ENCODE measurements at places on chromosomes 16 and 17.
A peak's percentile ranks its signal among the peaks of the same experiment; 100 is the strongest.

DNA sequence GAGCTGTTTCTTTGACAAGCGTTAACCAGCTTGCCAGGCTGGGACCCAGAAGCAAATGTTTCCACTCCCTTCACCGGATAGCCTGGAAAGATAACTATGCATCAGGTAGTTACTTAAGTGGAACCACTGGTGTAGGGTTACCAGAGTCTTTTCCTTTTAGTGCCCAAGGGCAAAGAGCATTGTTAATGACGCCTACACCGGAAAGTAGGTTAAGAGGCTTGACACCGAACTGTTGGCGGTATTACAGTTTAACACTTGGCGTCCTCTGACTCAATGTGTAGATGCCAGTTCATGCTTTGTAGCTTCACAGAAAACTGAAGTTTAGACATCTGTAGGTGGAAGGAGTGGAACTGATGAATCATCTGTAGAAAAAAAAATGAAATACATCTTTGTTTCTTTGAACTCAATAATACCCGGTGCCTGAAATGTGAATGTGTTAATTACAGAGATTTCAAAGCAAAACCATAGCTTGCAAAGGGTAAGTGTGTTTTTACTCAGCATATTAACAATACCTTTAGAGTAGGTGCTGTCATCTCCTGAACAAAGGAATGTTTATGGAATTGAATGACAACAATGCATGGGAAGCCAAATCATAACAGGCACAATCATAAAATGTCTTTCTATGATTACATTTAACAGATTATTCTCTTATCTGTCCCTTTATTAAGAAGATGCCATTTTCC lies 426.7 kb upstream of the SALL1 start:
- no peak for DNase-seq

GRCh38 chr17:73532421-73532901 lies 111.8 kb downstream of the SDK2 start:
- DNase-seq, result no peak

DNA sequence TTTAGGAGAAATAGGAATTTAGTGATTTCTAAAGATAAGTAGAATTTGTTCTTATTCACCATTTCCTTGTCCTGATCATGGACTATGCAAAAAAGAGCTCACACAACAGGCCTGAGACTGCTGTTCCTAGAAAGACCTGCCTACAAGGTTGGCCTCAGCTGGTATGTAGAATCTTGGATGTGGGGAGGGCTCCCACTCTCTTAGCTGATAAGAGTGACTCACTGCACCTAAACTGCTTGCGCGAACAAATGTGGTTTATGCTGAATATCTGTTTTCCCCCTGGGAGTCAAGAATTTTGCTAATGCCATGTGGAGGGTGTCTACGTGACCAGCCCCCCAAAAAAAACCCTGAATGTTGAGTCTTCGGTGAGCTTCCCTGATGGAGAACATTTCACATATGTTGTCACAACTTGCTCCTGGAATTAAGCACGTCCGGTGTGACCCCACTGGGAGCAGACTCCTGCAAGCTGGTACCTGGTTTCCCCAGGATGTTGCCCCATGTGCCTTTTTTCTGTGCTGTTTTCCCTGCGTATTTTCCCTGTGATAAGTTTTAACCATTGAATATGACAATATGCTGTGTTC lies 68.8 kb upstream of the HSBP1 start:
- DNase-seq, result no peak

- DNase-seq, result no peak
These were observed 1047.9 kb upstream of the RBFOX1 start for GRCh38 chr16:6284731-6285130.

DNA sequence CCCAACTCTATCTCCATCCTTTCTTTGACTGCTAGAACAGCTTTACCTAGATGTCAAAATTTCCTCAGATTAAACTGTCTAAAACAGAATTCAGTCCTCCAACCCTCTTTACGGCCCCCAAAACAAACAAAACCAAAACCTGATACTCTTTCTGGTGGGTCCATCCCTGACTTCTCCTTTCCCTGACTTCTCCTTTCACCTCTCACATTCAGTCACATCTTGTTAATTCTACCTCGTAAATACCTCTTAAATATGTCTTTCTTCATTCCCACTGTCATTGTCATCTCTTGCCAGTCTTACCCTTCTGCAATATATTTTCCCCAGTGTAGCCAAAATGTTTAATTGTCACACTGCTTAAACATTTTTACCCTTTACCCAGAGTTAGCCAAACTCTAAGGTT lies 4.6 kb downstream of the PPM1E start:
- no peak for DNase-seq

GRCh38 chr16:56279132-56279531 lies 87.8 kb downstream of the GNAO1 start:
- DNase-seq, result no peak

- DNase-seq, result peak; percentile 69
These were observed 5.2 kb downstream of the CISD3 start for GRCh38 chr17:38735161-38735997.

DNA sequence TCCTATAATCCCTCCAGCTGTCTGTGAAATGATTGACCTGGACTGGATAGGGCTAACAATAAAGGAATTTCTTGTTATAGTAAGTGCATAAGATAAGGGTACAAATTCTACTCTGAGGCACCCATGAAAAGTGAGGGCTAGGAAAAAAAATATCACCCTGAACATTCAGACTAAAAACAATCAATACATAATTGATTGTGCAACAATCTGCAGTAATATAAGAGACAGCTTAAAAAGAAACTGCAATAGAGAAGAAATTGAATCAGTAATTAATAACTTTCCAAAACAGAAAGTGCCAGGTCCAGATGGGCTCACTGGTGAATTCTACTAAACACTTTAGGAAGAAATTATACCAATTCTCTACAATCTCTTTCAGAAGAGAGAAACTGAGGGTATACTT lies 44.2 kb upstream of the CREBBP start:
- no peak for DNase-seq

GRCh38 chr17:78362671-78363070 lies 2.8 kb upstream of the SOCS3 start:
- DNase-seq, result no peak

DNA sequence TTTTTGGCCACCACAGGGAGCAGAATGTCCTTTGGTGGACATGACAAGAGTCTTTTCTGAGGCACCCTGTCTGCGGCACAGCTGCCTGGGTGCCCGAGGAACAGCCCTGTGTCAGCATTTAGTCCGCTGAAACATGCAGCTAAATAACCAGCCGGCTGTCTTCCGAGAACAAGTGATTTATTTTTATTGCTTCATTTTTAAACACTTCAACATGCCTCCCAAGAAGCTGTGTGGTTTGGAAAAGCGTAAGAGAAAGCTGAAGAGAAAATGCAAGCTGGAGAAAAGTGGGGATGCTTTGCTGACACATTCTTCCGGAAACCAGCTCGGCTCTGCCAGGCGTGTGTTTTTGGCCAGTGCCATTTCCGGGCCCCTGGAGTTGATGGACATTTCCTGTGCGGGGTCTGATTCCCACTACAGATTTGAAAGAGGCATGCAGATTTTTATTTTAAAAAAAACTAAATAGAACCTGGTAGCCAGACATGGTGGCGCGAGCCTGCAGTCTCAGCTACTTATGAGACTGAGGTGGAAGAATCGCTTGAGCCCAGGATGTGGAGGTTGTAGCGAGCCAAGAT lies 94.7 kb downstream of the SEC14L1 start:
- DNase-seq, result peak; percentile 42

DNA sequence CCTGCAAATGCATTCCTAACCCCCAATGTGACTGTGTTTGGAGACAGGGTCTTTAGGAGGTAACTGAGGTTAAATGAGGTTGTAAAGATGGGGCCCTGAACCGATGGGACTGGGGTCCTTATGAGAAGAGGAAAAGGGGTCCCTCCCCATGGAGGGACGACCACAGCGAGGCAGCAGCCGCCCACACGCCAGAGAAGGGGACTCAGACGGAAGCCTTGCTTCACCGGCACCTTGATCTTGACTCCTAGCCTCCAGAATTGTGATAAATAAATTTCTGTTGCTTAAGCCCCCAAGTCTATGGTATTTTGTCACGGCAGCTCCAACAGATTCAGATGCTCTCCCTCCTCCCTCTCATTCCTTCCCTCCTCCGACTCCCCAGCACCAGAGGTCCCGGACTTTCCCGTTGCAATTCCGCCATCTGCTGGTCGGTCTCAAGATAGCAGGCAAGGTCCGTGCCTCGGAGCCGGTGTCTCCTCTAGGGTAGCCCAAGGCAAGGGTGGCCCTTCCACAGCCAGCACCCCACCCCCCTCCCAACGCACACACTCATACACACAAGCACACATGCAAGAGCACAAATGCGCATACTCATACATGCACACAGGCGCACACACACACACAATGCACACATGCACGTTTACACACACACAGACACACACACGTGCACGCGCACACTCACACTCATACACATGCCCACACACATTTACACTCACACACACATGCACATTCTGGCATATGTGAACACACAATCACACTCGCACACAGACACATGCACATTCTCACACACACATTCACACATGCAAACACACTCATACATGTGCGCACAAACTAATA lies 23.1 kb upstream of the C16orf78 start:
- peak; percentile 75 for DNase-seq

DNA sequence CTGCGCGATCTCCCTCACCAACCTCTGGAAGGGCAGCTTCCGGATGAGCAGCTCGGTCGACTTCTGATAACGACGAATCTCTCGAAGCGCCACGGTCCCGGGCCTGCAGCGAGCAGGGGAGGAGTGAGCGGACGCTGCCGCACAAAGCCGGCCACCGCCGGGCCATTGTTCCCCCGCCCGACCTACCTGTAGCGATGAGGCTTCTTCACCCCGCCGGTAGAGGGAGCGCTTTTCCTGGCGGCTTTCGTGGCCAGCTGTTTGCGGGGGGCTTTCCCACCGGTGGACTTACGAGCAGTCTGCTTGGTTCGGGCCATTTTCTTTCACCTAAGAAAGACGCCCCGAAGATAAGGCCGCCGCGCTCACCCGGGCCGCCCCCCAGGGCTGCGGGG lies 5.8 kb upstream of the UNK start:
- peak; percentile 78 for DNase-seq

GRCh38 chr17:794876-795275 lies 12.7 kb downstream of the MRM3 start:
- peak; percentile 77 for DNase-seq

GRCh38 chr16:57427824-57428223 lies 19.4 kb downstream of the CIAPIN1 start:
- no peak for DNase-seq

GRCh38 chr16:20612551-20613480 lies 36.6 kb upstream of the ACSM2B start:
- DNase-seq, result peak; percentile 52

DNA sequence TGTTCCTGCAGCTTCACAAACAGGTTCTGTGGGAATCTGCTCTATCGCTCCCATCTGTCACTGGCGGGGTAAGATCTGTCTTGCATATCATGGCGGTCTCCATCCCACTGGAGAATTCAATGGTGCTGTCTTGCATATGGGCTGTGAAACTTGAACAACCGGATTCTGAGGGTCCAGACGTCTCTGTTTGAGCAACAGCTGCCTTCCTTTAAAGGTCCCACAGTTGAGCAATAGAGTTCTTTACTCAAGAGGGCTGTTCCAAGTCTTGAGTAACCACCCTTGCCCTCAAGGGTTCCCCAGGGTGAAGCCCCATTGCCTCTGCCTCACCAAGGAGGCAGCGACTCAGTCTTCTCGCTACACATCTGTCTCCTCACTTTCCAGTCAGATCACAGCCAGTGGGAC lies 50.8 kb downstream of the ZFHX3 start:
- DNase-seq, result peak; percentile 33

- DNase-seq, result no peak
These were observed 7.7 kb downstream of the MED9 start for GRCh38 chr17:17484451-17484899.

DNA sequence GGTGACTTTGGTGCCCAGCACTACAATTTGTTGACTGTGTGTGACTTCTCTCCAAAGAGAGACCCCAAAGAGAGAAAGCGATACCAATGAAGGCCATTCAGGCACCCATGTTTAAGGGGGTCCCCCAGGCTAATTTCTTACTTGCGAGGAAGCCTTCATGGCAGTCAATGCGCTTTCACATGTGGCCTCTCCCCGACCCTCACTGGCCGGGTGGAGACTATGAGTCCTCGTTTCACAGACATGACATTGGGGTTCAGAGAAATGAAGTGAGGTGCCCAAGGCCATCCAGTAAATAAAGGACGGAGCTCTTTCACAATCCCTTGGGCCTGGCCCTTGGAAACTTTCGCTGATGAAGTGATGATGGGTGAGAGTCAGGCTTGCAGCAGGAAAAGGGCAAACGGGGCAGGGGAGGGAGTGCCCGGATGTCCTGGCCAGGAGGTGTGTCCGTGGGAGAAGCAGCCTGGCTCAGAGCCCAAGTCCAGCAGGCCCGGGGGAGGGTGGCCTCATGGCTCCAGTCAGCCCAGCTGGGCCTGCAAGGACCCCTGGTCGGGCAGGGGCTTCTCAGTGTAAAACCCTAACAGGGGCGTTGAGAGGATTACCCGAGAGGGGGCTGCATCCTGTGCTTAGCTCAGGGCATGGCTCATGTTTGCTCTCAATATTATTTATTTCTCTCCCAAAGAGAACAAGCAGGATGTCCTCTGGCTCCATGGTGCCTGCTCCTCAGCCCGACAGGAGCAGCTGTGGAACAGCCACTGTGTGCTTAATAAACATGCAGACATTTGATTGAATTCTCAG lies 14.7 kb downstream of the TBX2 start:
- DNase-seq, result peak; percentile 29

DNA sequence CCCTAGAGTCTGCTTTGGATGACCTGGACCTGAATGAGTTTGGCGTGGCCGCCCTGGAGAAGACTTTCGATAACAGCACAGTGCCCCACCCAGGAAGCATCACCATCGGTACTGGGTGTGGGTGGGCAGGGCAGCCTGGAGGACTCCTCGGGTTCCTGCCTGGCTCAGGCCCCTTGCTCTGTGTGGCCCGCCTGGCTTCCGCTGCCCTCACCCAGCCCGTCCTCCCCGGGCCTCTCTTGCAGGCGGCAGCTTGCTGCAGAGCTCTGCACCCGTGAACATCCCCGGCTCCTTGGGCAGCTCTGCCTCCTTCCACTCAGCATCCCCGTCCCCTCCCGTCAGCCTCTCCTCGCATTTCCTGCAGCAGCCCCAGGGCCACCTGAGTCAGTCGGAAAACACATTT lies 24.5 kb downstream of the UNC13D start:
- no peak for DNase-seq

DNA sequence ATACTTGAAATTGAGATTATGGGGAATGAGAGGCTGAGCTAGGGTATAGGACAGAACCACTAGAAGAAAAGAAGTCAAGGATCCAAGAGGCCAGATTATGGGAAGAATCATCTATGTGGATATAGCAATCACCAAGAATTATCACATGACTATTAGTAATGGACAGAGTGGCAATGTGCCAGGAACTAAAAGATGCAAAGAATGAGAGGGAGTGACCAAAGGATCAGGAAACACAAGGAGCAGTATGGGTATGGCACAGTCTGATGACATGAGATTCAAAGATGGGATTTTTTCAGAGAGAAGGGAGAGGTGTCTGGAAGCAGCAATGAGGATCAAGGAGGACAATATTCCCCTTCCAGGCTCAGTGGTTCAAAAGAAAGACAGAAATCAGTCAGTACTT lies 212.2 kb downstream of the AATF start:
- DNase-seq, result no peak

- no peak for DNase-seq
These were observed 15.0 kb downstream of the ABCC12 start for GRCh38 chr16:48140821-48141220.

DNA sequence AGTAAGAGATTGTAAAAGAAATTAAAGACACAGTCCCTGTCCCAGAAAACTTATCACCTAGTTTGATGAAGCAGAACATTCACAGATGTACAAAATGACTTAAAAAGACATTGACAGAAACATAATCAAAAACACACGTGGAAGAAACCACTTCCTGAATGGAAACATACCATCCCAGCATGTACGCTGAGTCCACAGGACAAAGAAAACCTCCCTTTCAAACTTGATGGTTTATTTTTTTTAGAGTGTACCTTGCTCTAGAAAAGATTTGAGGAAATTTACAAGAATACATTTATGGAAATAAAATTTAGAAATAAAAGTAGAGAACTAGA lies 140.9 kb downstream of the PMP22 start:
- DNase-seq, result no peak
